ENCODE measurements at places on chromosomes 4 and X. TPM values are rescaled to one million over a fixed set of nuclear protein-coding genes. Genes with fewer than 3 reads are reported as not detected.

The PIN4 gene
- 14.5 TPM for total RNA-seq

The SNCA gene
- 0.52 TPM for total RNA-seq

The TCEAL7 gene
- total RNA-seq: 74.1 TPM

The AMTN gene
- not detected for total RNA-seq

The LGI2 gene
- not detected for total RNA-seq

The RPL9 gene
- 516 TPM for total RNA-seq

The SATL1 gene
- total RNA-seq: not detected

The RASSF6 gene
- not detected for total RNA-seq

The WNK3 gene
- 0.16 TPM for total RNA-seq

The POLN gene
- 4.1 TPM for total RNA-seq

The SLC4A4 gene
- 8.5 TPM for total RNA-seq

The HSFX2 gene
- 0.32 TPM for total RNA-seq

The ALB gene
- not detected for total RNA-seq

The CSAG1 gene
- not detected for total RNA-seq

The RADX gene
- 1.2 TPM for total RNA-seq

The ATP2B3 gene
- total RNA-seq: not detected

The ABHD18 gene
- total RNA-seq: 3.8 TPM

The TMEM184C gene
- total RNA-seq: 35.0 TPM

The C1QTNF7 gene
- total RNA-seq: 3.0 TPM

The PRRG1 gene
- 9.1 TPM for total RNA-seq

The FAM47A gene
- total RNA-seq: not detected

The TREX2 gene
- total RNA-seq: 1.3 TPM

The CACNA1F gene
- total RNA-seq: not detected

The AWAT2 gene
- not detected for total RNA-seq

The FHIP1A gene
- not detected for total RNA-seq

The NUDT10 gene
- 2.7 TPM for total RNA-seq

The RHOXF1 gene
- not detected for total RNA-seq

The IGFBP7 gene
- total RNA-seq: 112 TPM

The VEGFC gene
- total RNA-seq: 13.4 TPM

The DNAAF6 gene
- not detected for total RNA-seq

The ZNF280C gene
- 1.9 TPM for total RNA-seq

The TRPC5OS gene
- not detected for total RNA-seq

The RAB33A gene
- total RNA-seq: 2.5 TPM

The CTBP1 gene
- total RNA-seq: 212 TPM

The ADH1A gene
- total RNA-seq: 0.16 TPM

The LANCL3 gene
- total RNA-seq: not detected

The RAB39B gene
- 2.5 TPM for total RNA-seq

The LEF1 gene
- not detected for total RNA-seq

The PITX2 gene
- total RNA-seq: 1.3 TPM

The DUSP9 gene
- total RNA-seq: not detected

The GAGE2A gene
- total RNA-seq: not detected

The COL4A5 gene
- 27.0 TPM for total RNA-seq

The VSIG1 gene
- not detected for total RNA-seq

The GNRHR gene
- total RNA-seq: not detected

The FAM149A gene
- 5.7 TPM for total RNA-seq

The HEPH gene
- 70.2 TPM for total RNA-seq

The CRMP1 gene
- under 0.01 TPM for total RNA-seq

The RBMXL3 gene
- not detected for total RNA-seq

The OR13H1 gene
- total RNA-seq: not detected

The HTR2C gene
- total RNA-seq: not detected

The XAGE2 gene
- not detected for total RNA-seq

The CLGN gene
- 17.3 TPM for total RNA-seq

The ZNF141 gene
- total RNA-seq: 4.8 TPM

The NAP1L3 gene
- total RNA-seq: 3.5 TPM

The KCND1 gene
- 1.6 TPM for total RNA-seq
